Stimulated activated CD4-positive, alpha-beta T cell treated with anti-CD3 and anti-CD28 coated beads, Interleukin-1b, Interleukin-23, amount 100 ng/mL, for 24 hours (primary cell): ENCODE measurements at places on chromosomes 1 and 21.

DNA sequence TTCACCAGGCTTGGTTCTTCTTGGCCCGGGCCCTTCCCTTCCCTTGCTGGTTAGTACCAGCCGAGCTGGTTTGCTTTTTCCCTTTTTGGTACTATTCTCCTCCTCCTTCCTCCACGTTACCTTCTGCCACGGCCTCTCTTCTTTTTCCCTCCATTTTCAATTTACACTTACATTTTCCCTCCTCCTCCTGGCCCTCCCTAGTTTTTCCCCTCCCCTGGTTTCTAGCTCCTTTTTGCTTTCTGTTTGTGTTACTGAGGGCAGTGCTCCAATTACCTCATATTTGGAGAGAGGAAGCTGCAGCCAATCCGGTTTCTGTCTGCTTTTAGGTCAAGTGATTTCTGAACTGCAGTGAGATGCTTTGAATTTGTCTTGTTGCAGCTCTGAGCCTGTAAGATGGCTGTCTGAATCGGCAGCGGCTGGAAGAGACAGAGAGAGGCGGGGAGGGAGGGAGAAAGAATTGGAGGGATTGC is 63.7 kb downstream of the MACF1 start:
- no peak for DNase-seq

GRCh38 chr1:242023805-242024204 is 24.9 kb upstream of the MAP1LC3C start:
- no peak for DNase-seq

DNA sequence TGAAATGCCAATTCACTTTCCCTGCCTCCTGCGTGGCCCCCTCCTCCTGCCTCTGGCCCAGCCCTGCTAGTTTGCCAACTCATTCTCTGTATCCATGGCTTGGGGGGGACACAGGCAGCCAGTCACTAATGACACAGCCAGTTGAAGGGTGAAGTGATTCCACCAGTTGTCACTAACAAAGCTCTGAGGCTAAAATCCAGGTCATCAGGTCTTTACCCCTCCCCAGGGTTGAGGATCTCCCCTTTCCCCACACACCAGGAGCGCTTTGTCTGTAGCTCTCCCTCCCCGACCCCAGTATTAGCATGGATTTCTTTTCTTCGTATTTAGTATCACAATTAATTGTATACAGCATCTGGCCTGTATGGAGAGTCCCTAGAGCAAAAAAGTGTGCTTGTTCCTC is 394.1 kb downstream of the RRAGC start:
- DNase-seq = no peak

DNA sequence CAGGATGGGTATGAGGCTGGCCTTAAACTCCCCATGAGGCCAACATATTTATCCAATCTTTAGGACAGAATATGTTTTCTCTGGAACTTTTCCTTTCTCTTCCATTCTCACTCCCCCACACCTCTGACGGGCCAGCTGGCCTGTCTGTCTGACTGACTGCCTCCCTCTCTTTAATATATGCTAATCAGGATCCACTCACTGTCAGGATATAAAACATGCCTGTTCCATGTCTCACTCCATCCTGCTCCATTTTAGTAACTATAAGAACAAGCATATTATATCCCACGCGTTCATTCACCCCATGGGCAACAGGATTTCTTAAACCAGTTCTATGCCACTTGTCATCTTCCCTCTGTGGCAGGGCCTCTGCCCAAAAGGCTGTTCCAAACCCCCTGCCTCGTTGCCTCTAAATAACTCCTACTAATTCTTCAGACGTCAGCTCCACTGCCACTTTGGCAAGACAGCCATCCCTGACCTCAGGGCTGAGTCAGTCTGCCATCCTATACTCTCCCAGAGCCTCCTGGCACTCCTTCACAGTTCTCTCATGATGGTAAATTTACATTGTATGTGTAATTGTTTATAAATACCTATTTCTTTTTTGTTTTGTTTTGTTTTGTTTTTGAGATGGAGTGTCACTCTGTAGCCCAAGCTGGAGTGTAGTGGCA is 84.3 kb upstream of the SPATA6 start:
- DNase-seq = no peak

GRCh38 chr21:26845066-26845758 is at the start of gene ADAMTS1:
ADAMTS1 (minus strand) TSS chr21:26845409; CDS start chr21:26844954, 455 bp downstream.
- DNase-seq = no peak

- DNase-seq = no peak
Observed at GRCh38 chr1:45216861-45217260, 10.5 kb upstream of the ZSWIM5 start.

DNA sequence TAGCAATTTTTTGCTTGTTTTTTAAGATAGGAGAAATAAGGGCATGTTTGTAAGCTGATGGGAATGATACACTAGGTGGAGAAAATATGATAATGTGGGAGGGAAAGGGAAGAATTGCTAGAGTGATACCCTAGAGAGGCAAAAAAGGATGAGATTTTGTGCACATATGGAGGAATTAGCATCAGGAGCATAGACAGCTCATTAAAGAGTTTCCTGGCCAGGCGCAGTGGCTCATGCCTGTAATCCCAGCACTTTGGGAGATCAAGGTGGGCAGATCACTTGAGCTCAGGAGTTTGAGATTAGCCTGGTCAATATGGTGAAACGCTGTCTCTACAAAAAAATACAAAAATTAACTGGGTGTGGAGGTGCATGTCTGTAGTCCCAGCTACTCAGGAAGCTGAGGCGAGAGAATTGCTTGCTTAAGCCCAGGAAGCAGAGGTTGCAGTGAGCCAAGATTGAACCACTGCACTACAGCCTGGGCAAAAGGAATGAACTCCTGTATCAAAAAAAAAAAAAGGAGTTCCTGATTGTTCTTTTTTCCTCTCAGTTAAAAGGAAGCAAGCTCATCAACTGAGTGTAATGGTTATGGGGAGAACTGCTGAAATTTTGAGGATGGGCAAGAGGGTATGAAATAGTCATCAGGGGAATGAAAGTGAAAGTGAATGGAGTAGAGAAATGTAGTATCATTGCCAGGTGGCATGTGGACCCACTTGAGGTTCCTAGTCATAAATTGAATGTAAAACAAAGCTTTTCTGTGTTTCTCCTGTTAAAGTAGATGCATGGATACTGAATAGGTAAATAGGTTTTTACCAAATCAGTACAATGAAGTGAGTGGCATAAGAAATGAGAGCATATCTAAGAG is 35.5 kb downstream of the SH3GLB1 start:
- no peak for DNase-seq

GRCh38 chr1:211710566-211711314 is 35.3 kb upstream of the NEK2 start:
- no peak for DNase-seq

GRCh38 chr1:158180741-158181576 is at the start of gene CD1D:
CD1D (plus strand) TSS chr1:158180895; CDS start chr1:158181102, 207 bp downstream.
- no peak for DNase-seq

- DNase-seq = no peak
Observed at GRCh38 chr1:58437623-58438022, 108.9 kb downstream of the OMA1 start.

DNA sequence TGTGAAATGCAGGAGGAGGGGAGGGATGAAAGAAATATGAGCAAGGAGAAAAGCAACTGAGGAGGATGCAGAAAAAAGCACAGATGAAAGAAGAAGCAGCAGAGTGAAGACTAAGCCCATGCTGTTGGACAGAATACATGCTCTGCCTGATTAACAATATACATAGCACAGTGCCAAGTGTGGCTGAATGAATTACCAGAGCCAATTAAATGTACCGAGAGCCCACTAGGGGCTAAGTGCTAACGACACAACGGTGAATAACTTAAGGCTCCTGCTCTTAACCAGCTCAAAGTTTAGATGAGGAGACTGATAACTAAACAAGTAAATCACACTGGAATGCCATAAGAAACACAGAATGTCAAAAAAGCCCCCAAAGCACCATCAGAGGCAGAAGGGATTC is 15.6 kb downstream of the CADM3 start:
- DNase-seq = no peak

- DNase-seq = no peak
Observed at GRCh38 chr21:25885880-25886279, 151.1 kb downstream of the GABPA start.

- no peak for DNase-seq
Observed at GRCh38 chr1:181104790-181105133, 16.3 kb downstream of the IER5 start.

DNA sequence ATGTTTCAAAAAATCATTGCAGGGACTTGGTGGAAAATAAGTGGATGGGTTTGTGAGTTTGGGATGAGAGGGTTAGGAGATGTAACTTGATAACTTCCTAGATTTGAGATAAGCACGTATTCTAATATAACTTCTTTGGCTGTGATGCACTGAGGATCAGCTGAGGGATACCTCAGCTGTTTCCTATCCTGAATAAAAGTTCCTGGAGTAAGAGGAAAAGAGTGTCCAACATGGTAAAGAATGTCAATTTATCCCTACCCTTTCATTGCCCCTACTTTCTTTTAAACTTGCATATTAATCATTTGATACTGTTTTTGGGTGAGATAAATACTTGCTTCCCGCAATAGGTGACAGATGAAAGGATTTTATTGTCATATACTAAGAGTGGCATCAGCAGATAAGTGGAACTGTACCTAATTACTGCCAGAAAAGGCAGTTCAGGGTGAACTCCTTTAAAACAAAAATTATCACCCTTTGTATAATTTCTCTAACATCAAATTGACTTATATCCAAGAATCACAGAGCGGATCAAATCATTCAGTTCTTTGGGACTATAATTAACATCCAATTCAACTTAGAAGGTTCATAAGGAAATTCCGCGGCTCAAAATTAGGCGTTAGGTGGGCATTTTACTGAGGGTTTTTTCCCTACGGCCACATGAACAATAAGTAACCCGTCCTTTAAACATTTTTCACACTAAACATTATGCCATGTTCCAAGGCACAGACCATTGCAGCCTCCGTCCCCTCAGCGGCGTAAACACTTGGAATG is 1.4 kb upstream of the SUCO start:
- DNase-seq = no peak

GRCh38 chr1:193242000-193242399 is 55.6 kb upstream of the B3GALT2 start:
- DNase-seq = no peak

DNA sequence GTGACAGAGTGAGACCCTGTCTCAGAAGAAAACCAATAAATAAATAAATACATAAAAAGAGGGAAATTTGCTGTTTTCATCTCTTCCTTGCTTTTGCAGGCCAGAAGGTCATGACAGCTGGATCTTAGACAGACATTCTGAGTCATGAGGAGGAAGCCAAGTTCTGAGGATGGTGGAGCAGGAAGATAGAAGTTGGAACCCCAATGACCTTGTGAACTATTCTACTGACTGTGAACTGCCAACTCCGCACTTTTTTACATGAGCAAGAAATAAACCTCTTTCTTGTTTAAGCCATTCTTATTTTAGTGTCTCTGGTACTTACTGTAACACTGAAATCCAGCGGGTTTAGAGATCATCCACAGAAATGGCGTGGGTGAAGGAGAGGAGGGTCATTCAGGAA is 8.5 kb downstream of the CD84 start:
- no peak for DNase-seq

DNA sequence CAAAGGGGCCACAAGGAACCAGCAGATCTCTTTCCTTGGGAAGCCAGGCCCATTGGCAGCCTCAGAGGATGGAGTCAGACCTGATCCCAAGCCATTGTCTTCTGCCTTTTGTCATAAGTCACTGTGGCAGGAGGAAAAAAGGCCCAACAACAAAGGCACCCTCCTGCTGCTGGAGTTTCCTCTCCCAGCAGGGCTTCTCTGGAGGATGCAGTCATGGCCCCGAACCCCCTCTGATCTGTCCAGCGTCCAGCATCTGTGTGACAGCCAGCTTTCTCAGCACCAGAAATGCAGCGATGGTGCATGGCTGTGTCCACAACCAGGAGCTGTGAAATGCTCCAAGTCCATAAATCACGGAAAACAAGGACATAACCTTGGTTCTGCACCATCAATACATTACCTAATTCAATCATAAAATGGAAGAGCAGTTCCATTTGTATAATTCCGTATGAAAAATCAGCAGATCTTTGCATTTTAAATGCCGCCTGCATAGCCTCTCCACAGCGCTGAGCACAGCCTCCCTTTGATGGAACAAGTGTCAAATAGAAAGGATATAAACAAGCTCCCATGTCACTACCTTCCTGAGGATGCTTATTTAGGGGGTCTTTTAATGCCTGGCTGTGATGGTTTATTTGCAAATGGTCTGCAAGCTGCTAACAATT is 30.6 kb downstream of the AJAP1 start:
- no peak for DNase-seq

- no peak for DNase-seq
Observed at GRCh38 chr1:186188004-186188539, 187.0 kb downstream of the TPR start.

GRCh38 chr1:111369177-111369576 is 58.4 kb downstream of the OVGP1 start:
- DNase-seq = no peak

- DNase-seq = no peak
Observed at GRCh38 chr1:76124196-76124595, 49.6 kb downstream of the ST6GALNAC3 start.

GRCh38 chr1:98090351-98090750 is 169.5 kb upstream of the DPYD start:
- no peak for DNase-seq

DNA sequence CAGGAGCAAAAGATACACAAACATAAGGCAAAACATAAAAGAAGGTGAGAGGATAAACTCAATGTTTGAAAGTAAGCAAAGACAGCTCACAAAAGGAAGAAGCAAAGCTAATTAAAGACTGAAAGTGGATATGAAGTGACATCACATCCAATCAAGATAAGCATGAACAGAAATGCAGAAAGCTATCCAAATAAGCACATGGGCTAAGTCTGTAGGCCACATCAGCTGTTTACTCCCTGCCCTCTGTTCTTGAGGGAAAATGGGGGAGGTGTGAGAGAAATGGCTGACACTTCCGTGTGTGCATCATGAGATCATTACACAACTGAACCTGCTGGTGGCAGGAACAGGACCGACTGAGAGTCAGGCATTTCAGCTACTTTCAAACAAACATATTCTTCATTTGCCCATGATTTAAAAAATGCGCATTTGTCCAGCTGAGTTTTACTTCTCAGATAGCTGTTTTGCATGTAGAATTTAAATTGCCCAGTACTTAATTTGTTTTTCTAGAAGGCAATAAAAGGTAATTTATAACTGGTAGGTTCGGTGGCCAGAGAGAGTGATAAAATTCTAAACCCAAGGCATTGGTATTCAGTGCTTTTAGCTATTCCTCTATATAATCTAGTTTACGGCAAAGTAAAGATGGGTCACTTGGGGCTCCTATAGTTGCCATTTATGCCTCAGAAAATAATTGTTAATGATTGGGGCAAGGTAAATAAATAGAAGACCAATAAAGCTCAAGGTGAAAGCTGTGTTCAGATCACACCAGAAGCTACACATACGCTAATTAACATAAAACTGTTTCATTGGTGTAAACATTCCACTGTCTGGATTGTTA is 27.2 kb upstream of the MAN1A2 start:
- no peak for DNase-seq

- no peak for DNase-seq
Observed at GRCh38 chr1:230288641-230289349, 137.3 kb downstream of the PGBD5 start.

DNA sequence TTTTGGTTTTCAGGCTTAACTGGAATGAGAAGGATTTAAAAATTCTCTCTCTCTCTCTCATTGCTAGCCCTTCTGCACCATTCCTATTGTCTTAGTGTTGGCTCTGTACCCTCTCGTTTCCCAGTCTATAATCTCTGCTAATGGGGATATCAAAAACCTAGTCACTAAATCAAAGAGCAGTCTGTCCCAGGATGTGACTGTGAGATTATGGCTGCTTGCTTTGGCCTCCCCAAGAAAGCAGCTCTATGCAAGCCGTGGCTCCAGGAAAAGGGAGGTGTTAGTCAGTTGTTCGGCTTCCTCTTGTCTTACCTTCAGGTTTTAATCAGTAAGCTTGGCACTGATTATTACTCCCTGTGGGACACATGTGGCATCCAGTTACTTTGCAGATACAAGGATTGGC is 468.8 kb downstream of the USP25 start:
- no peak for DNase-seq
